Sigmoid colon (tissue), 7 donors: ENCODE measurements at places on chromosomes 2 and 18. TPM values are rescaled to one million over a fixed set of nuclear protein-coding genes. Genes with fewer than 3 reads are reported as not detected.

GRCh38 chr2:112150447-112150846 lies 12.3 kb downstream of the FBLN7 start:
- DNase-seq = no peak

- no peak for DNase-seq
Observed at GRCh38 chr2:232600053-232600773, 33.2 kb upstream of the EFHD1 start.

DNA sequence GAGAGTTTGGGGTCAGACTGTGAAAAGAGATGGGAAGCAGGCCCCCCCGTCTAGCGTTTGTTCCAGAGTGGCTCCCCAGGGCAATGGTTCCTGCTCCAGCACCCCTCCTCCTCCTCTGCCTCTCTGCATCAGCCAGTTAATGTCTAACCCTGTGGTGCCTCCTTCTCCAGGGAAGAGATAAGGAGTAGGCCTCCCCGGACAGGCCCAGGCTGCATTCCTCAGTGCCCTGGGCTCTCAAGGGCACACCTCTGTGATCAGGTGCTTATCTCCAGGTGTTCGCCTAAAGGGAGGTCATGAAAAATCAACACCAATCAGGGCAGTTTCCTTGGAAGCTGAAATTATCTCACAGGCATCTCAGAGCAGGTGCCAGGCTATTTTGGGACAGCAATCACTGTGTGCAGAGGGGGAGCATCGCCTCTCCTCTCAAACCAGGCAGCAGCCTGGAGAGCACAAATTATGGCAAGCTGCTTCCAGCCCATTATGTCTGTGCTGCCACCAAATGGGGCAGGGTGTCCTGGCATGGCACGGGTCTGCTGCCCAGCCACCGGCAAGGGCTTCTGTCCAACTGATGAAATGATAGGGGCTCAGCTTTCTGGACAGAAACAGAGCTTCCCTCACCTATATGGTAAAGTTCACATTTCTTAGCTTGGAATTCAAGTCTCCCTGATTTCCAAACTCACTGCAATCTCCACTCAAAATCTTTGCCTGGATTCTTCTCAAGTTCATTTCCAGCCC lies 255.8 kb upstream of the SLC14A2 start:
- no peak for DNase-seq

The PRKAG3 gene
- not detected for total RNA-seq

The MAP2 gene
- 21.8 TPM for total RNA-seq
